ENCODE measurements at places on chromosomes 2 and 18.
A peak's percentile ranks its signal among the peaks of the same experiment; 100 is the strongest.

- DNase-seq = no peak
Observed at GRCh38 chr18:45166341-45166835, 448.9 kb upstream of the SLC14A2 start.

- no peak for DNase-seq
Observed at GRCh38 chr2:45857867-45858520, 206.5 kb downstream of the PRKCE start.

DNA sequence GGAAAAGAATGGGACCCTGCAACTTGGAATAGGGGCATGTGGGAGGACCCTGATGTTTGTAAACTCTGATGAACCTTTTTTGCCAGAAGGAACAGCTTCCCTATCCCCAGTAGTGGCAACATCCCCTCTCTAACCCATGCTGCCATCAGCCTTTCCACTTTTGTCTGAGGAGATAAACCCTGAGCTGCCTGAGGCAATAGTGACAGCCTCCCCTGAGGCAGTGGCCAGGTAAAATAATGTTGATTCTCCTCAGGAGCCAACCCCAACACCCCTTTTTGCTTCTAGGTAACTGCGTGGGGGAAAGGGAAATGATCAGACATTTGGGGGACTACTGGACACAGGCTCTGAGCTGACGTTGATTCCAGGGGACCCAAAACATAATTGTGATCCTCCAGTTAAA, 106.8 kb upstream of the NPAS2 start:
- no peak for DNase-seq

GRCh38 chr2:101509499-101510284, 34.8 kb upstream of the RFX8 start:
- no peak for DNase-seq

- DNase-seq = peak; percentile 66
Observed at GRCh38 chr2:190648289-190649034, 421 bp upstream of the NAB1 start.

DNA sequence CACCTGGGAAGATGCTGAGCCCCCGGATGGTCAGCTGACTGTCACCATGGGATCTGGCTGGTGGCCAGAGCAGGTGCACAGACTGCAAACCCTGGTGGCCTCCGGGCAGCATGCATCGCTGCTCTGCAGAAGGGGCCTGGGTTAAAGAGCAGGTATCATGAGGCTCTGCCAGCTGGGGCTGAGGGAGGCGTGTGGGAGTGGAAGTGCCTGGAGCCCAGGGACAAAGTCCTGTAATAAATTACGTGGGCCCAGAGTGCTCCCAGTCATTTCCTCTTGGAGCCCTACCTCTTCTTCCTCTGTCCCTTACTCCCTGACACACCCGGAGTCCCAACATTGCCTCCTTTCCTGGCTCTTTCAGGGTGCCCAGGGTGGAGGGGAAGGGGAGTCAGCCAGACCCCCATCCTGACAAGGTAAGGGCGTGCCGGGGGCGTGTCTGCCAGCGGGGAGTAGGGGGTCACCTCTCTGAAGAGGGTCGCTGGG, at the start of gene MYO7B:
TSS of gene MYO7B (plus strand) at position 262 of the 480 bp plus-strand sequence. CDS start 24,040 bp downstream, outside the sequence.
- no peak for DNase-seq

DNA sequence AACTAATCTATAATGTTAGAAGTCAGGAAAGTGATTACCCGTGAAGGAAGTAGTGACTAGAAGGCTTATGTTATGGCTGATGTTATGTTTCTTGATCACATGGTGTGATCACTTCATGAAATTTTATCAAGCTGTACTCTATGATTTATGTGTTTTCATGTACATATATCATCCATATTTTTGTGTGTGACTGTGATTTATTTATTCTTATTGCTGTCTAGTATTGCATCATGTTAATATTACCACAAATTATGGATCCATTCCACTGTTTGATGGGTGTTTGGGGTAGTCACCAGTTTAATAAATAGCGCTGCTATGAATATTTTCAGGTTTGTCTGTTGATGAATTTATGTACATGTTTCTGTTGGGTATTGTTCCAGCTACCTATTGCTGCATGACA, 59.4 kb downstream of the SH2D6 start:
- DNase-seq = no peak

GRCh38 chr2:159262904-159263303, 23.6 kb downstream of the WDSUB1 start:
- DNase-seq = no peak

- no peak for DNase-seq
Observed at GRCh38 chr18:76446321-76447257, 48.5 kb downstream of the ZNF516 start.

GRCh38 chr2:223113161-223113560, 61.2 kb downstream of the KCNE4 start:
- no peak for DNase-seq

DNA sequence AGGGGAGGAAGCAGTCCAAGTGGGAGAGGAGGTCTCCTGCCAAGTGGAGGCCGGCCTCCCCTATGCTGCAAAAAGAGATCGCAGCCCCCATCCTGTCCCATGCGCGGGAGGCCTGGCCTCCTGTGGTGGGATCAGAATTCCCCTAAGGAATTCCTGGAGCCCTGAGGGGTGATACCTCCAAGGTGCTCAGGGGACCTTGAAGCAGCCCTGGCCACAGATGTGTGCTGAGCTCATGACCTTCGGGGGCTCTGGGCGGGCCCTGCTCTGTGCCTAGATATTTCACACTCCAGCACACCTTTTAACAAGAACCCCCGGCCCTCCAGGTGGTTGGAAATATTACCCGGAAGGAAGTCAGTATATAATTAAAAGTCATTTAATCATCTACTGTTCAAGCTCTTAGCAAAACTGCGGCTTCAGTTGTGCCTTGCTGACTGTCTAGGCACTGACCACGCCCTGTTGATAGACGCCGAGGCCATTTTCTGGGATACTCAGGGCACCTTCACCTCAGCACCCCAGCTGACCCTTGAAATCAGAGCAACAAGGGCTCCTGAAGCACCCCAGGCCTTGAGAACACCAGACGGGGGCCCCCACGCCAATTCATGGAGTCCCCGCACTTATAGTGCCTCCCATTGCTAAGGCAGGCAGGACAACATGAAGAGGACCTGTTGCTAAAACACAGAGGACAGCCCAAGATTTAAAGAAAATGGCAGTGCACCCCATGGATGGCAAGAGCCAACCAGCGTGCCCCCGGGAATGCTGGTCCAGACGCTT, 119.1 kb downstream of the NDUFA10 start:
- no peak for DNase-seq

DNA sequence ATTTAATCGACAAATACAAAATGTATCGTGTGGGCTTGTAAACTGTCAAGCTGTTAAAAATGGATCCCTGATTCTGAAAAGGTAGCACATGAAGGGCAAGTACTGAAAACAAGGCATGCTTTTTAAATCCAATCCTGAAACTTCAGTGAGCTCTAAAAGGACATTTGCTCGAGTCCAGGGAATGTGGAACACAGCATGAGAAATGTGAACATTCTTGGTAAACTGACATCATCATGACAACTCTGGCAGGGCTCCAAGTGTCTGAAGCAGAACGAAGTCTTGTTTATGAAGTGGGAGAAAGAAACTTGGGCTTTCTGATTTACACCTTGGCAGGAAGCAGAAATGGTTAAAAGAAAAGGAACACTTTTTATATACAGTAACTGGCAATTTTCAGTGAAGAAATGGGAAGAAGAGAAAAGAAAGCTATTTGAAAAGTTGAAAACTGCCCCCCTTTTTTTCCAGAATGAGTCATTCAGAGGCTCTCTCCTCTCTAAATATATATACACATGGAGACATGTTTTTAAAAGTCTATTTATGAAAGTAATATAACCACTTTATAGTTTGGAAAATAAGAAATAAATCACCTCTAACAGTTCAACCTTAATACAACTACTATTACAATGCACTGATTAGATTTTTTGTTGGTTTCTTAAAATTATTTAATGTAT, 120.8 kb downstream of the GAREM1 start:
- no peak for DNase-seq

DNA sequence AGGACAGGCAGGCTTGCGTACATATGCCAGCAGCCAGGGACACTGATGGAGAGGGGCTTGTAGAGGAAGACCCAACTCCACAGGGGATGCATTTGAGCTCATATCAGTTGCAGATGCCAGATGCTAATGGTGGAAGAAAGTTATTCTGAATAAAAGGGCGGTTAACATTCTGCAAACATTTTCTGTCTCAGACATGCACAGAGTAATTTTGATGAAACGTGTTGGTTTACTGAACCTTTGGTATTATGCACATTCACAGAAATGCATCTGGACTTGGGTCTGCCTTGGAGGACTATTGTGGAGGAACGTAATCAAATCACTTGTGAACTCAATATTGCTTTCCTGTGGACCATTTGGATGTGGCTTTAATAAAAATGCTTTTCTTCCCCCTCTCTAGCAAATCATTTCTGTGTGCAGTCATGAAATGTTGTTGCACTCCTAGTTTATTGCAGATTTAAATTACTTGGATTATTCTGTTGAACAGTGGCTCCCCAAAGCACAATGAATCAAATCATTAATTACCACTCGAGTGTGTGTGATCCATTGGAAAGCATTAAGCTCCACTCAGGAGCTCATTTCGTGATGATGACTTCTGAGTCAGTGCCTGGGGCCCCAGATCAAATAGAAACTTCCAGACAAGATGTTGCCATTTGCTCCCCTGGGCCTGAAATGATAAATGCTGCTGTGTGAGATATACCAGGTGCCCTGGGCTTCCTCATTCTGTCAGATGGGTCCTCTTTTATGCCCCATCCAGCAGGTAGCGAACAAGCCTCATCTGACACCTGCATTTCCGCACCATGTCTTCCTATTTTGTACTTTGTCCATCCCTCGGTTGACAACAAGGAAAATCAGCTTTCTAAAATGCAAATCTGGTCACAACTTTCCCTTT, 697.0 kb upstream of the HS6ST1 start:
- no peak for DNase-seq

DNA sequence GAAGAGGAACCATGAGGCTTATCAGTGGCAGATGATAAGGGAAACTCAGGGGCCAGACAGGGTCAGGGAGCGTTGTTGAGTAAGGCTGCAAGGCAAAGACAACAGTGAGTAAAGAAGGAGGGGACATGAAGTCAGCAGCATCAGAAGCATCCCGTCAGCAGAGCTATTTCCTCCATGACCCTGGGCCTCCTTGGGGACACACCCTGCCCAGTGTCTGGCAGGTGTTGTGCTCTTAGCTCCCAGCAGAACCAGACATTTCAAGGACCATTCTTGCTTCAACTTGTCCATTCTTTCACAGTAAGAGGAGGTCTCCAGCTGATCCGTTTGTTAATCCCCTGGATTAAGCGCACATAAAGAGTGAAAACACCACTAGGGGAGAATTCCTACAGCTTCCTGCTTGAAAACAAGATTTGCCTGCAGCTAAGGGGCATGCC, 88.7 kb upstream of the MEIS1 start:
- no peak for DNase-seq

- DNase-seq = no peak
Observed at GRCh38 chr2:88265352-88266303, 95.5 kb downstream of the THNSL2 start.

DNA sequence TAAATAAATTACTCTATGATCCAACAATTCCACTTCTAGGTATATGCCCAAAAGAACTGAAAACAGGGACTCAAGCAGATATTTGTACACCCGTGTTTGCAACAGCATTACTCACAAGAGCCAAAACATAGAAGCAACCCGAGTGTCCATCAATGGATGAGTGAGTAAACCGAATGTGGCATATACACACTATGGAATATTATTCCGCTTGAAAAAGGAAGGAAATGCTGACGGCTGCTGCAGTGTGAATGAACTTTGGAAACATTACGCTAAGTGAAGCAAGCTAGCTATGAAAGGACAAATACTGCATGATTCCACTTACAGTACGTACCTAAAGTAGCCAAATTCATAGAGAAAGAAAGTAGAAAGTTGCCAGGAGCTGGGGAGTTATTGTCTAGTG, 32.2 kb downstream of the MREG start:
- no peak for DNase-seq

DNA sequence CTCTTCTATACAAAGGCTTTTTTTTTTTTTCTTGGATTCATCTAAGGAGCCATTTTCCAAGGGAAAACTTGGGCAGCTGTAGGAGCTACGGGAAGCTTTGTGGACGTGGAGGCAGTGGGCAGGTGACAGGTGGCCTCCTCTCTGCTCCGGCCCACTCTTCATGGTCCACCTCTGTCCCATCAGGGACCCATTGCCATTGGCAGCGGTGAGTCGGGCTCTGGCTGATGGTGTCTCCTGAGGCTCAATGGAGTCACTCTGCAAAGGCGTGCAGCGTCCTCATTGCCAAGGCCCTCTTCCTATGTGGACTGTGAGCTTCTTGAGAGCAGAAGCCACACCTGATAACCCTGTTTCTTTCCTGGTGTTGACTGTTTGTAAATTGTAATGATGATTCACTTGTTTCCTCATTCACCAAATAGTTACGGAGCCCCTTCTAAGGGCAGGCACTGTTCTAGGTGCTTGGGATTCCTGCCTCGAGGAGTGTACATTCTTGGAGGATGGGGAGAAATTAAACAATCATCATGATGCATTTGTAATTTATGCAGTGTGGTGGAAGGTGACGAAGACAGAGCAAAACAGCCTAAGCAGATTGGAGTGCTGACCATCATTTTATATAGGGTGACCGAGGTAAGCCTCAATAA, 240.3 kb upstream of the HS6ST1 start:
- no peak for DNase-seq

GRCh38 chr2:184596819-184597411, 1.4 kb upstream of the ZNF804A start:
- no peak for DNase-seq

DNA sequence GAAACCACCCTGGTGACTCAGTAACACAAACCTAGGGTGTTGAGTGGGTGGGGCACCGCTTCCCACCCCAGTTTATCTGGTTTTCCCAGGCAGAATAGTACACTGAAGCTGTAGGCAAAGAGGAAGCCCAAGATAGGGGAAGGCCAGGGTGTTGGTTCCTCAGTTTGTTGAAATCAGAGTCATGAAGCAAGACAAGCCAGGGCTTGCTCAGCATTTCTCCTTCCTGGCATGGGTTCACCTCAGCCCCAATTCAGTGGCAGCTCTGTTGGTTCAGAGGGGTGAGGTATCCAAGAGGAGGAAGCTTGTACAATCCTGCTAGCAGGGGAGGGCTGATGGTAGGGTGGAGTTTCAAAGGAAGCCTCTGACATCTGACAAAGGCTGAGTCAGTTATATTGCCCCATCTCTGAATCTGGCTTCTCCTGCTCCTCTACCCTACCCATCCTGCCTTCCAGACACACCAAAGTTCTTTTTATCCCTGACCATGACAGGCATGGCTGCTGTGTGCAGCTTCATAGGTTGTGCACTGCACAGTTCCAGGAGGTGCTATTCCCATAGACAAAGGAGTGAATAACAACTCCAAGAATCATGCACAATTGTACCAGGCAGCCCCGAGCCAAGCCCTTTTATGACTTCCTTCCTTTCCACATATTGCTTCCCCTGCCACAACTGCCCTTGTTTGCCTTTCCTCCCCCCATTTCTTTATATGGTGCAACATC, 24.9 kb upstream of the RAB10 start:
- no peak for DNase-seq

- no peak for DNase-seq
Observed at GRCh38 chr2:38106405-38107094, 30.6 kb upstream of the CYP1B1 start.

DNA sequence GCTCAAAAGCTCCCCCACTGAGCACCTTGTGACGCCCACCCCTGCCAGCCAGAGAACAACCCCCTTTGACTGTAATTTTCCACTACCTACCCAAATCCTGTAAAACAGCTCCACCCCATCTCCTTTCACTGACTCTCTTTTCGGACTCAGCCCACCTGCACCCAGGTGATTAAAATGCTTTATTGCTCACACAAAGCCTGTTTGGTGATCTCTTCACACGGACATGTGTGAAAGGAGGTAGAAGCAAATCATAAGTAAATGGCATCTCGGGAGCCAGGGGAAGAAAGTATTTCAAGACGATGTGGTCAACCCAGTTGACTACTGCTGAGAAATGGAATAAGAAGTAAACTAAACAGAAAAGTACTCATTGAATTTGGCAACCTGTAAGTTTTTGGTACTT, 11.2 kb upstream of the NCKAP1 start:
- DNase-seq = no peak

- DNase-seq = no peak
Observed at GRCh38 chr2:74576863-74577229, 22.3 kb downstream of the DOK1 start.

All from stimulated activated CD4-positive, alpha-beta T cell treated with anti-CD3 and anti-CD28 coated beads, TNF-alpha, amount 100 ng/mL, for 24 hours (primary cell).